Sigmoid colon (tissue), 7 donors: ENCODE measurements at places on chromosomes 6 and 20. TPM values are rescaled to one million over a fixed set of nuclear protein-coding genes. Genes with fewer than 3 reads are reported as not detected.

- peak; percentile 38 for DNase-seq
Measured at GRCh38 chr6:168703990-168704389, 263.0 kb downstream of the SMOC2 start.

- no peak for DNase-seq
Measured at GRCh38 chr6:99746261-99746895, 139.7 kb downstream of the PRDM13 start.

Gene ADTRP
- not detected for total RNA-seq

DNA sequence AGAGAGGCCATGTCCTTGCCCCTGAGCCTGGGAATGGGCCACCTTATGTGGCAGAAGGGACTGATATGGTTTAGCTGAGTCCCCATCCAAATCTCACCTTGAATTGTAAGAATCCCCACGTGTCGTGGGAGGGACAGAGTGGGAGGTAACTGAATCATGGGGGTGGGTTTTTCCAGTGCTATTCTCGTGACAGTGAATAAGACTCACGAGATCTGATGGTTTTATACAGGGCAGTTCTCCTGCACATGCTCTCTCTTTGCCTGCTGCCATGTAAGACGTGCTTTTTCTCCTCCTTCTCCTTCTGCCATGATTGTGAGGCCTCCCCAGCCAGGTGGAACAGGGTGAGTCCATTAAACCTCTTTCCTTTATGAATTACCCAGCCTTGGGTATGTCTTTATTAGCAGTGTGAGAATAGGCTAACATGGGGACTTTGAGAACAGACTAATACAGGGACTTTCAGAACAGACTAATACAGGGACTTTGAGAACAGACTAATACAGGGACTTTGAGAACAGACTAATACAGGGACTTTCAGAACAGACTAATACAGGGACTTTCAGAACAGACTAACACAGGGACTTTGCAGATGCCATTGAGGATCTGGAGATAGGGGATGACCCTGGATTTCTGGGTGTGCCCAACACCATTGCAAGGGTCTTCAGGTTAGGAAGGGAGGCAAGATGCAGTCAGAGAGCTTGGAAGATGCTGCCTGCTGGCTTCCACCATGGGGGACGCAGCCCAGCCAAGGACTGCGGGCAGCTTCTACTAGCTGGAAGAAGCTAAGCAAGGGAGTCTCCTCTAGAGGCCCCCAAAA, 86.9 kb downstream of the RAMACL start:
- peak; percentile 37 for DNase-seq

DNA sequence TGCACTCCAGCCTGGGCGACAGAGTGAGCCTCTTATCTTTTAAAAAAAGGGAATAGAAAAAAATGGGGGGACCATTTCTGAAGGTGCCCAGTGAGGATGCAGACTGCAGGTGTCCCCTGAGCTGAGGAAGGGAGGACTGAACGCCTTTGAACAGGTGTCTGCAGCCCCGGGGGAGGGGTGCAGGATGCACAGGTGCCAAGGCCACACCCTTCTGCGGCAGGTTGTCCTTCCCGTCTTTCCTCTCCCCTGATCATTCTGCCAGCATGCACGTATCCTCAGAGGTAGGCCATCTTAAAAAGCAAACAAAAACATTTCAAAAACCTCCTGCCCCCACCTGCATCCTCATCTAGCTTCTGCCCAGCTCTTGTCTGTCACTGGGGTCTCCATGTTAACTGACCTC, 101.3 kb downstream of the MTHFD1L start:
- no peak for DNase-seq

Gene GHRH
- total RNA-seq, result not detected

DNA sequence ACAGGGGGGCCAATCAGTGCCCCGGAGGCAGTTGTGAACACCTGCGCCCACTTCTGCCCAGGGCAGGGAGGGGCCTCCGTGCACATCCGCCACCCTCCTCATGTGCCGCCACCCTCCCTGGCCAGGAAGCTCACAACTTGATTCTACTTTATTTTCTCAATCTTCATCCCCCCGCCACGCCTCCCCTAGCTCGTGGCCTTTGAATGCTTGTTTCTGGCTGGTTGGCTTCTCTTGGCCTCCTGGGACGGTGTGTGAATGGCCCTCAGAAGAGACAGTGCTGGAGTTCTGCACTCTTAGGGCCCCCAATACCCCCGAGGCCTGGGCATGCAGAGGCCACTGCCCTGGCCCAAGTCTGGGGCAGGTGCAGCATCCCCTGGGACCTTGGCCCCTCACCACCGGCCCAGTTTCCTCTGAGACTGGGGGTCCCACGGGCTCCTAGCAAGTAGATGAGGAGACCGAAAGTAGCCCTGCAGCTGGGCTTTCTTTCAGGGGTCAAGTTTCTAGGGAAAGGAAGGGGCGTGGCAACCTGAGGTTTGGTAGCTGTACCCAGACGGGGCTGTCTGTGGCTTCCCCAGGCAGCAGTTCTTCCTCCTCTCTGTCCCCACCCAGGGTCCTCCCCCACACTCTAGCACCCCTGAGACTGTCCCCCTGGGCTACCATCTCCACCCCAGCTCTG, 1.3 kb downstream of the RGS19 start:
- no peak for DNase-seq

Gene ACSS2
- total RNA-seq, result 70.1 TPM

Gene UNC93A
- total RNA-seq, result not detected

DNA sequence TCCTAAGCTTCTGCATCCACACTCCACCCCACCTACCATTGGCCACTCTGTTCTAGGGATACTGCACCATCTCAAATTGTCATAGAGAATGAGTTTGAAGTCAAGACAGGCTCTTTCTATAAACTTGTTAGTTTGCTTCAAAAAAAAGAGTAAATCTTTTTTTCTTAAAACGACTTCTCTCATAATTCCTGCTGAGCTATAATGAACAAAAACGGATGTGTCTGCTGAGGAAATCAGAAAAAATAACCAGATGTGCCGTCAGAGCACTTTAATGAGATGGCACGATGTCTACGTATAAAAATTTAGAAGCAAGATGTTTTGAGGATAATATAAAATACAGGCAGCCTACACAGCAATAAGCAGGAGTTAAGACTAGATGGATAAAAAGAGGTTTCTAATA, 24.0 kb upstream of the DDO start:
- DNase-seq, result no peak

DNA sequence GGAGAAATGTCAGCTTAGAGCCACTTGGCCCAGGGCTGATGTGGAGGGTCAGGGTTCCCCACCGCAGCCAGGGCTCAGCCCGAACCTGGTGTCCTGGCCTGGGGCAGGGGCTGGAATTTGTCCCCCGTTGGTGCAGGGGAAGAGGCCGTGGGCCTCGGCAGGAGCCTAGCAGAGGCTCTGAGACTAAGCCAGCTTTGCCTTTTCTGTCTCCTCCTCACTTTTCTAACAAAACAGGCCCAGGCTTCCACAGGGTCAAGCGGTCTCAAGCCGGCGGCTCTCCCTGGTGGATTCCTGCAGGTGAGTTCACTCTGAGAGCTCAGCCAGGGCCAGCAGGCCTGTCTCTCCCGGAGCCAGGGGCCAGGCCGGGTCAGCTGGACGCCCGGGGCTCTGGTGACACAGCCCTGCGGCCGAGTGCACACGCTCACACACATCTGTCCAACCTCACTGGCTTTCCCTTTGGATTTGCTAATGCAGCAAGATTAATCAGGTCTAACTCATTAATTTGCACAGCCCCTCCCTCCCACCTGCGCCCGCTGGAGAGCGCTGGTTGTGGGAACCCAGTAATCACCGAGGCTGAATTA, 2.9 kb upstream of the CHRNA4 start:
- DNase-seq, result no peak

DNA sequence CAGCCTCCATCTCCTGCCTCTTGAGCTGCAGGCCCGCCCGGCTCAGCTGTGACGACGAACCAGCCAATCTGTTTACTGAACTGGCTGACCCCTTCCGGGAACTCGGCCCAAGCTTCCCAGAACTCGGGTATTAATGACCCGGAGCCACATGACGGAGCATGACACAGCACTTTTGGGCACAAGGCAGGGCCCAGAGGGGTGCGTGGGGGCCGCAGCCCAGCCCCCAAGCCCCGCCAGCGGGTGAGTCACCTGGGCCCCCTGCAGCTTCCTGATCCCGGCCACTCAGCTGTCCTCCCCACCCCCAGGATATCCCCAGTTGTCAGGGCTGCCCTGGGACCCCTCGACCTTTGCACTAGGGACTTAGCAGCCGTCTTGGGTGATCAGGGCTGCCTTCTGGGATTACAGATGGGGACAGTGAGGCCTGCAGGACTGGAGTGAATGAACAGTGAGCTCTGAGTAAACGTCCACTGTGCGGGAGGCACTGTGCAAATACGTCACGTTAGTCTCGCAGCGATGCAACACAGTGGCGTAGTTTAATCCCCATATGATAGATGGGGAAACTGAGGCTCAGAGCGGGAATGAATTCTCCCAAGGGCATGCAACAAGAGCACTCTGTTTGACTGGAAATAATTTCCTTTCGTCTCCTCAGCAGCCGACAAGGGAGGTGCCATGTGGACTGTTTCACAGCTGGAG, 102.1 kb downstream of the CEBPB start:
- DNase-seq, result peak; percentile 98

GRCh38 chr6:25896252-25896651, 22.2 kb upstream of the SLC17A3 start:
- no peak for DNase-seq

- peak; percentile 71 for DNase-seq
Measured at GRCh38 chr6:24581084-24581669, 64.8 kb downstream of the KIAA0319 start.

Gene PERP
- 38.2 TPM for total RNA-seq

- DNase-seq, result peak; percentile 72
Measured at GRCh38 chr6:6599468-6599873, 11.0 kb downstream of the LY86 start.

Gene NCOA5
- total RNA-seq, result 27.2 TPM

Gene BTNL2
- total RNA-seq, result not detected

DNA sequence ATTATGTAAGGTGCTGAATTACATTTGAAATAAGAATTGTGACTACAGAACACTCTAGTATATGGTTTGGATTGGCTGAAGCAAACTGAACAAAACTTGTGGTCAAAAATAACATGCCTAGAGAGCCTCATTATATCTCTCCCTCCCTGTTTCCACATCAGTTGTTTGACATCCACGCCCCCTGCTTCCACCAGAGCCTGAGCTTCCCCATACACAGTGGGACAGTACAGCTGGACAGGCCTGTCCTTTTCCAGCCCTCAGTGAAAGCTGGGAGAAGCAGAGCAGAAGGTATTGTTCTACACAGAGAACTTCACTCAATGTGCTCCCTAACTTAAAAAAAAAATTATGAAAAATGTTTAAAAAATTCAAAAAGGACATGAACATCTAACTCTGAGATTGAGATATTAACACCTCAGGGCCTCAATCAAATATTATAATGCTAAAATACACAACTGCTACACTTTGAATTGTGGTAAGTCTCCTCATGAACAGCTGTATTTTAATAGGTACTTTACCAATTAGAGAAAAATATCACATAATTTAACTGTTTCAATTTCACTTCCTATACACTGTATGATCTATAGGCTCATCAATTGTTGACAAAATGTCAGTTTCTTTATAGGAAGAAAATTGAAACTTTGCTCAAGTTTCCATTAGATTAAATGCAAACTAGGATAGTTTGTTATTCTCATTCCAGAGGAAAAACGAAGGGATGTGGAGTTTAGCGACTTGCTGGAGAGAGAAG, 44.9 kb upstream of the SCML4 start:
- no peak for DNase-seq

DNA sequence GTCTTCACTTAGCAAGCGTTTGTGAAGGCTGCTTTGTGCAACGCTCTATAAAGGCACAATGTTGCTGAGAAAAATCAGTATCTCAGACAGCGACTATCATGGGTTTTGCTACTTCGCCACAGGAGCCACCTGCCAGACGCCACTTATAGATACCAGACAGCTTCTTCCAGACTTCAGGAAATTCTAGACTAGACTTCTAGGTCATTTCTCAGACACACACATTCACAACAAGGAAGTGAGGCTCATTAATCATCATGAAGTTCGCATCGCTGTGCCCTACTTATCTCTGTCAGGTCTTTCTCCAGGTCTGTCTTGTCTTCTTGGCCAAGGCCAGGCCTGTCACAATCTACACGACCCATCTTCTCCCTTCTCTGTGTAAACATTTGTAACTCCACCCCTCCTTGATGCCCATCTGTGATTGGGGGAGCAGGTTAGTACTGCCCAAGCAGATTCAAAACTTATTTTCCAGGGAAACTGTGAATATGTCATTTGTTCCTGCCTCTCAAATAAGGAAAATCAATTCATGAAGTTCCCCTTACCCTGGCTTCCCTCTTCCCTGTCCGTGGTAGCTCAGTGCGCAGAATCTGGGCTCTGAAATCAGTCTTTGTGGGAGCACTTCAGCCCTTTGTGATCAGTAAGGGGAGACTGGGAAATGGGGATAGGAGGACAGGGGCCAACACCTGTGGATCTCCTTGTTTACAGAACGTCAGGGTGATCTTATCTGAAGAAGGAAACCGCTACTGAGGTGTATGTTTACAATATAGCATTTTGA, 115.5 kb downstream of the TNFAIP3 start:
- no peak for DNase-seq

- no peak for DNase-seq
Measured at GRCh38 chr20:5786930-5787795, 37.0 kb downstream of the SHLD1 start.

DNA sequence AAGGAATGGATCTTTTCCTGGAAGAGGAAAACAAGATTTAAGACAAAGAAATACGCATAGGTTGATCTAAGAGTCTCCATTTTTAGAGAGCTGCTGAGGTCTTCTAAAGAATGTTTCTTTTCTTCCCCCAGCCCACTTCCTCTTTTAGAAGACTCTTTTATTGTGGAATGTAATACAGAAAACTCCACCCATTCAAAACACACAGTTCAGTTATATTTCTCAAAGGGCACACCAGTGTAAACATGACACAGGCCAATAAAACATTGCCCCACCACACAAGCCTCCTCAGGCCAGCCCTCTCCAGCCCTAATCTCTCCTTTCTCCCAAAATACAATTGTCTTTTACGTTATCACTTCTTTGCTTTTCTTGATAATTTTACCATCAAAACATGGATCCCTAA, 42.8 kb downstream of the SLC35B3 start:
- no peak for DNase-seq

DNA sequence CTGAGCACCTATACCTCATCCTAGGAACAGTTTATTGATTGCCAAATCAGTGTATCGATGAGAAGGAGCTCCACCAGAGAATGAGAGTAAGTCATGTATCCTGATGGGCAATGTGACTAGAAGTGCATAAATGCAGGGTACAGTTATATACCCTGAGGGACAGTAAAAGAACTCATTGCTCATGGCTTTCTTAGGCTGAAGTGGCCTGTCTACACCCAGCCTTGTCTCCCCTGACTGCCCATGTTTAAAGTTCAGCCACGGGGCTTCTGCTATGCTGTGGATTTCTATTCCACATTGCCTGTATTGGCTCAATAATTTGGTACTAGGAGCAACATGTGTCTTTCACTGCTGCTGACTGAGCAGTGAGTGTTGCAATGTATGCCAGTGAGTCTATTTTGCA, 400.4 kb upstream of the IMPG1 start:
- no peak for DNase-seq
